ENCODE measurements at places on chromosomes 5 and 9.

DNA sequence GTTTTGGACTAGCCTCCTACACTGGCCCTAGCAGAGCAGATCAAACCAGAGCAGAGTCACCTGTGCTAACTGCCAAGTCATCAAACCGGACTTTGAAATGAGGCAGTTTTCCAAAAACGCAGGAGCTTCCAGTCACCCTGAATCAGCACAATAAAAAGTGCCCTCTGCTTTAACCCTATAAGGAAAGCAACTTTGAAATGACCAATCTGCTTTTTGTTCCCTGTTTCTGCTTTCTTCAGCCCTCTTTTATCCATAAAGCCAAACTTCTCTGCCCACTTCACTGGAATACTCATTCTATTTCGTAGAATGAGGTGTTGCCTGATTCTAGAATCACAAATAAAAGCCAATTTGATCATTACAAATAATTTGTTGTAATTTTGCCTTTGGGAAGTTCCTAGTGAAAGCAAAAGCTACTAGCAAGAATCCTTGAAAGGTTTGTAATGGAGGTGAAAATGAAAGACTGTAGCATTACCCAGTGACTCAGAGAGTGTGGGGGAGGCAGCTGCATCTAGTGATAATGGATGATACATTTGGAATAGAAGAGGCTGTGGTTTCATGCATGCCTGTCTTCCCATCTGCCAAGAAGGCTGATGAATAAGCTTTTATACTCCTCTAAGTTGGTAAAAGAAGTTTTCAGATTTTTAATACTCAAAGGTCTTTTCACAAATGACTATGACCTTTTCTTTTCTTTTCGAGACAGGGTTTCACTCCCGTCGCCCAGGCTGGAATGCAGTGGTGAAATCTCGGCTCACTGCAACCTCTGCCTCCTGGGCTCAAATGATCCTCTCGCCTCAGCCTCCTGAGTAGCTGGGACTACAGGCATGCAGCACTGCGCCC is 14.9 kb downstream of the SPAAR start:
- H3K4me3 ChIP-seq = peak overlapping the region; percentile 55
- H3K4me1 ChIP-seq = peaks cover 24% of the 10 kb centered on the region
- H3K36me3 ChIP-seq = no peaks in the 10 kb centered on the region
- H3K27me3 ChIP-seq = no peaks in the 10 kb centered on the region
- DNase-seq = peak; percentile 32

- H3K27me3 ChIP-seq = peaks cover 66% of the 10 kb centered on the region
- no peaks in the 10 kb centered on the region for H3K36me3 ChIP-seq
- peaks cover 9% of the 10 kb centered on the region for H3K4me1 ChIP-seq
- no peak overlapping the region for H3K27ac ChIP-seq
- H3K4me3 ChIP-seq = no peak overlapping the region
These were observed 7.1 kb upstream of the PCSK1 start for GRCh38 chr5:96440185-96440538.

DNA sequence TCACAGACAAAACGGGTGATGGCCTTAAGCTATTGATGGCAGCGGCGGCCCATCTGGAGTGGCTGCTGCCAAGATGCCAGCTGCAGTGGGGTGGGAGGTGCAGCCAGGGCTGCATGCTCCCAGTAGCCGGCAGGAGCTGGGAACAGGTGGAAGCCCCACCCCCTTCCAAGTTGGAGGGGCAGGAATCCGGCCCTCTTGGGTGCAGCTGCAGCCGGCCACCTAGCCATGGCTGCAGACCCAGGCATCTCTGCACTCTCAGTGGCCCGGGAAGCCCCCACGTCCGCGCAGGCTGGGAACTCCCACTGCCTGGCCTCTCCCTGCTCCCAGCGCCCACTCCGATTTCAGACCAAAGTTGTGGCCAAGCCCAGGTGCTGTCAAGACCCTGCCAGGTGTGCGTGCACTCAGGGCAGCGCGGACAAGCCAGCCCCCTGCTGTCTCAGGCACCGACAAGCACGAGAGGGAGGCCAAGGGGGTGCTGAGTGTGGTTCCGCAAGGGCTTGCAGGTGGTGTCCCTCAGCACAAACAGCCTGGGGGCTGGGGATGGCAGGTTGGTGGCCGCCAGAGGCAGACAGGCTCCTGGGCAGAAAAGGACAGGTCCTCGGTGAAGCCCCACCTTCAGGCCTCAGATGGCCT is 115.1 kb upstream of the TSLP start:
- H3K4me3 ChIP-seq = no peak overlapping the region
- no peak for DNase-seq
- H3K36me3 ChIP-seq = no peaks in the 10 kb centered on the region
- H3K4me1 ChIP-seq = no peaks in the 10 kb centered on the region
- H3K27me3 ChIP-seq = no peaks in the 10 kb centered on the region

DNA sequence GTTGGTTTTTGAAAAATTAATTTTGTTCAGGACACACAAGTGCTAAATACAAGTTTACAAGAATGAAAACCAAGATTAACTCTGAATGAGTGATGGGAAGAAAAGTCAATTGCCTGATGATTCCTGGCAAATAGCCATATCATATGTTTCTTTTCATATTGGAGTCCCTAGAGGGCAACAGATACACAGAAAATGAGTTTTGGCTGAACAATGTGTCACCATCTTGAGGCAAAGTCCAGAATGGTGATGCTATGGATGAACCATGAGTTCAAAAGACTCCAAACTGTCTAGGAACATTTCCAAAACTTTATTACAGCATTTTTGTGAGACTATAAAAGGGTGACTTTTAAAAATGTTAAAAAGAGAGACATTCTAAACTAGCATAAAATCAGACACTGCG is 382.9 kb downstream of the TMEM161B start:
- DNase-seq = no peak
- H3K27me3 ChIP-seq = no peaks in the 10 kb centered on the region
- H3K4me3 ChIP-seq = no peak overlapping the region
- no peak overlapping the region for H3K27ac ChIP-seq
- peaks cover 2% of the 10 kb centered on the region for H3K36me3 ChIP-seq

DNA sequence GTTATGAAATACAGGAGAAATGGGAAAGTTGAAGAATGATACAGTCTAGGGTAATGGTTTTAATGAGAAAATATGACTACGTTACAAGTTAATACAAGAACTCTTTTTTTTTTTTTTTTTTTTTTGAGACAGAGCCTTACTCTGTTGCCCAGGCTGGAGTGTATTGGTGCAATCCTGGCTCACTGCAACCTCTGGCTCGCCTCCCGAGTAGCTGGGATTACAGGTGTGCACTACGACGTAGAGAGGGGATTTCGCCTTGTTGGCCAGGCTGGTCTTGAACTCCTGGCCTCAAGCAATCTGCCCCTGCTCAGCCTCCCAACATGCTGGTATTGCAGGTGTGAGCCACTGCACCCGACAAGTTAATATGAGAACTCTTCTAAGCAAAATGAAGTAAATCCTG is 77.1 kb upstream of the SELENOP start:
- no peaks in the 10 kb centered on the region for H3K4me1 ChIP-seq
- H3K4me3 ChIP-seq = no peak overlapping the region
- H3K27ac ChIP-seq = no peak overlapping the region
- no peak for DNase-seq

- H3K27ac ChIP-seq = no peak overlapping the region
- no peak for DNase-seq
- H3K4me3 ChIP-seq = no peak overlapping the region
- no peaks in the 10 kb centered on the region for H3K27me3 ChIP-seq
- no peaks in the 10 kb centered on the region for H3K36me3 ChIP-seq
These were observed 313.0 kb upstream of the CDH6 start for GRCh38 chr5:30880514-30880913.

GRCh38 chr9:5626727-5627634 is 1.9 kb upstream of the RIC1 start:
- H3K27ac ChIP-seq = peak overlapping the region; percentile 95
- H3K4me1 ChIP-seq = peaks cover 46% of the 10 kb centered on the region
- peak overlapping the region; percentile 88 for H3K4me3 ChIP-seq
- peaks cover 11% of the 10 kb centered on the region for H3K36me3 ChIP-seq
- no peaks in the 10 kb centered on the region for H3K27me3 ChIP-seq

- no peak overlapping the region for H3K27ac ChIP-seq
- DNase-seq = no peak
- no peak overlapping the region for H3K4me3 ChIP-seq
- H3K27me3 ChIP-seq = no peaks in the 10 kb centered on the region
These were observed 395.1 kb upstream of the CCNH start for GRCh38 chr5:87807783-87808182.

DNA sequence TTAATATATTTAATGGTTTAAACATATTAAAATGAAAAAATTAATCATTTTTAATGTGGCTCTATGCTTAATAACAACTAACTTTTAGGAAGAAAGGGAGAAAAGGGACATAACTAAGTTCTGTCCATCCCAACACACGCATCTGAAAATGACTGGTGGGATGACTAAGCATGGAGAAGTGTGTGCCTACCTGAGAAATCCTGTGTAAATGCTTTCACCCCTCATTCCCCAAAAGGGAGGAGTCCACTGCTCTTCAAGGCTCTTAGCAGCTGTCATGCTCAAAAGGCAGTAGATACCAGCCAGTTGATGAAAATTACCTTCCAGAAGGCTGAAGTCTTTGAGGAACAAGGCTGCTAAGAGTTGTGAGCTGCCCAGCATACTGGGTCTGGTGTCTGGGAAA is 130.9 kb downstream of the NFIB start:
- no peak for DNase-seq
- no peaks in the 10 kb centered on the region for H3K4me1 ChIP-seq
- H3K36me3 ChIP-seq = no peaks in the 10 kb centered on the region
- H3K4me3 ChIP-seq = no peak overlapping the region
- H3K27me3 ChIP-seq = no peaks in the 10 kb centered on the region
- no peak overlapping the region for H3K27ac ChIP-seq

- peaks cover 2% of the 10 kb centered on the region for H3K36me3 ChIP-seq
- peaks cover 89% of the 10 kb centered on the region for H3K27me3 ChIP-seq
- peak overlapping the region; percentile 78 for H3K4me3 ChIP-seq
- DNase-seq = no peak
These were observed 4.5 kb upstream of the OTP start for GRCh38 chr5:77642738-77643653.

- no peaks in the 10 kb centered on the region for H3K4me1 ChIP-seq
- no peak overlapping the region for H3K4me3 ChIP-seq
- no peak for DNase-seq
- H3K36me3 ChIP-seq = no peaks in the 10 kb centered on the region
- no peaks in the 10 kb centered on the region for H3K27me3 ChIP-seq
- no peak overlapping the region for H3K27ac ChIP-seq
These were observed 794.9 kb downstream of the TLE4 start for GRCh38 chr9:80366626-80367025.

GRCh38 chr9:77463151-77463550 is 185.0 kb downstream of the GNA14 start:
- H3K27ac ChIP-seq = no peak overlapping the region
- no peak for DNase-seq
- peaks cover 5% of the 10 kb centered on the region for H3K27me3 ChIP-seq
- no peak overlapping the region for H3K4me3 ChIP-seq
- no peaks in the 10 kb centered on the region for H3K36me3 ChIP-seq

DNA sequence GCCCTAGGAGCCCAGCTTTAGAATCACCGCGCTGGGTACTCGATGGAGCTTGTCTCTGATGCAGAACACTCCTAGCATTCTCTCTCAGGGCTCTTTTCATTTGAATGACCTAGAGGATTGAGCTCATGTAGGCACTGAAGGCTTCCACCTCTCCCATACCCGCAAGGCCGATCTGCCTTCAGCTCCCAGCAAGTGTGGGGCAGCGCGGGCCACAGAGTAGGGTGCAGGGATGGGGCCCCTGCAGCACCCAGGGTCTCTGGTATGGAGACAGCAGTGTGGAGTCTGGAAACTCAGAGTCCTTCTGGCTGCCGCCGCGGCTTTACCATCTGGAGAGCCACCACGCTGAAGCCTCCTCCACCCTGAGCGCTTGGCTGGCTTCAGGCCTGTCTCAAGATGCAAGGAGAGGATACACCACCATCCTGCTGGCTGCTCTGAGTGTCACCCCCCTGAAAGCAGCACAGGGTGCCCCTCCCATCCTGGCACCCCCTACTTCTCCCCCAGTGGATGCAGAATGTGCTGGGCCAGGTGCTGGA is 12.9 kb downstream of the STKLD1 start:
- peaks cover 5% of the 10 kb centered on the region for H3K27me3 ChIP-seq
- no peak overlapping the region for H3K27ac ChIP-seq
- no peak for DNase-seq
- H3K4me1 ChIP-seq = no peaks in the 10 kb centered on the region
- no peaks in the 10 kb centered on the region for H3K36me3 ChIP-seq

DNA sequence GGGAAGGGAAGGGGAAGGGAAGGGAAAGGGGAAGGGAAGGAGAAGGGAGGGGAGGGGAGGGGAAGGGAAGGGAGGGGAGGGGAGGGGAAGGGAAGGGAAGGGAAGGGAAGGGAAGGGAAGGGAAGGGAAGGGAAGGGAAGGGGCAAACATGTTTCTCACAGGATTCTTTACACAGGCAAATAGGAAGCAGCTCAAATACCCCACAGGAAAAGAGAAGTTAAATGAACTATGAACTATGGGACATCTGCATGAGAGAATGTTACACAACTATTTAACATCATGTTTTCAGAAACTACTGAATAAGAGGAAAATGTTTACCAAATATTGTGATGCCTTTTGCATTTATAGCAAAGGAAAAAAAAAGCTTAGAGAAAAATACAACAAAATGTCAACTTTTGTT is 125.4 kb upstream of the SLC30A5 start:
- no peak overlapping the region for H3K27ac ChIP-seq
- H3K36me3 ChIP-seq = no peaks in the 10 kb centered on the region
- H3K4me3 ChIP-seq = no peak overlapping the region
- DNase-seq = no peak

GRCh38 chr9:93675336-93676150 is 99.2 kb downstream of the PHF2 start:
- H3K36me3 ChIP-seq = peaks cover 5% of the 10 kb centered on the region
- no peak for DNase-seq
- no peak overlapping the region for H3K4me3 ChIP-seq
- no peaks in the 10 kb centered on the region for H3K27me3 ChIP-seq

DNA sequence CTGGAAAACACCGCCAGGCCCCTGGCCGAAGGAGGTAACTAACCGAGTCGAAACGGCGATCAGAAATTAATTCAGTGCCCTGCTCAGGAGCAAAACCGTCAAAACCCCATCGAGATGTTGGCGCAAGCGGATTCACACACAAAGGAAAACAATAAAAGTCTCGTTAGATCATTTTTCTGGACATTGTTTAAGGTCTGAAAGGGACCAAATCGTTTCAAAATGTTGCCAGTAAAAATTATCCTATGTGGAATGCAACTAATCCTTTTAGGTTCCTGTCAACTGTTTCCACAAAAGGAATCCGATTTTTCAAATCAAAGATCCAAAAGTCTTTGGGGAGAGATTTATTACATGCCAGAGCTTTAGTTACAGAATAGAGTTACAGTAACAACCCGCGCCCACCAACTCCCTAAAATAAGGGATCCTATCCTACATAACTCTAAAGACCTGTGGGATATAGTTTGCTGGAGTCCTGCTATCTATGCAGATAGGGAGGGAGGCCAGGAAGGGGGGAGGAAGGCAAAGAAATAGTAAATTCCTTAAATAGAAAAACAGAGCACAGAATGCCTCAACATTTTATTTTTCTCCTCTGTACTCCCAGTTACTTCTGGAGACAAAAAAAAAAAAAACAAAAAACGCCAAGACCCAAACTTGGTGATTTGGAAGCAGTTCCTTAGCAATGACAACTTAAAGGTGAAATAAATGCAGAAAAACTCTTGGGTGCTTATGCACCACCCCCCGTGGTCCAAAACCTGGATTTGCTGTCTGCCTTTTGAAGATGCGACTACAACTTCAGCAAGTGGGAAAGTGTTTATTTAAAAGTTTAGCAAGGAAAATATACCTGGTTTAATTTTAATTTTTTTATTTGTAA is 10.6 kb downstream of the FOXD1 start:
- peaks cover 10% of the 10 kb centered on the region for H3K4me1 ChIP-seq
- no peak overlapping the region for H3K27ac ChIP-seq
- peaks cover 95% of the 10 kb centered on the region for H3K27me3 ChIP-seq
- DNase-seq = no peak
- peak overlapping the region; percentile 39 for H3K4me3 ChIP-seq

Measured in activated T-cell treated with anti-CD3 and anti-CD28 coated beads, Interleukin-2, amount 50 U/mL, for 72 hours (primary cell).